Glutamatergic neuron (in vitro differentiated cells): ENCODE measurements at places on chromosomes 1 and 21.

GRCh38 chr1:220783453-220783852 is 3.3 kb upstream of the MTARC1 start:
- DNase-seq, result no peak

DNA sequence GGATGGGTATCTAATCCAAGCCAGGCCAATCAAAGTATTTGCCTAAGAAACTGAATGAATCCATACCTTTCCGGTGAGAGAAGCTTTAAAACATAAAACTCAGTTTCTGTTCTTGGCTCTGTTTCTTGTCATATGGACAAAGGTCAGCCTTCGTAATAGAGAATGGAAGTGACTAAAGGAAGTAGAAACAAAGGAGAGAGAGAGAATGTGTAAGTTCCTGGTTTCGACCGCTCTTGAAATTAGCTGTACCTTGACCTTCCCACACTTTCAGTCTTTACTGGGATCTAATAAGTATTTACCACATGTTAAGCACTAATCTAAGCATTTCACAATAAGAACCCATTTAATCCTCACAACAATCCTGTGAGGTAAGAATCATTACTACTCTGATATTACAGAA is 19.6 kb upstream of the CLCA4 start:
- no peak for DNase-seq

GRCh38 chr1:65398083-65398482 is 22.4 kb upstream of the LEPR start:
- DNase-seq, result no peak

DNA sequence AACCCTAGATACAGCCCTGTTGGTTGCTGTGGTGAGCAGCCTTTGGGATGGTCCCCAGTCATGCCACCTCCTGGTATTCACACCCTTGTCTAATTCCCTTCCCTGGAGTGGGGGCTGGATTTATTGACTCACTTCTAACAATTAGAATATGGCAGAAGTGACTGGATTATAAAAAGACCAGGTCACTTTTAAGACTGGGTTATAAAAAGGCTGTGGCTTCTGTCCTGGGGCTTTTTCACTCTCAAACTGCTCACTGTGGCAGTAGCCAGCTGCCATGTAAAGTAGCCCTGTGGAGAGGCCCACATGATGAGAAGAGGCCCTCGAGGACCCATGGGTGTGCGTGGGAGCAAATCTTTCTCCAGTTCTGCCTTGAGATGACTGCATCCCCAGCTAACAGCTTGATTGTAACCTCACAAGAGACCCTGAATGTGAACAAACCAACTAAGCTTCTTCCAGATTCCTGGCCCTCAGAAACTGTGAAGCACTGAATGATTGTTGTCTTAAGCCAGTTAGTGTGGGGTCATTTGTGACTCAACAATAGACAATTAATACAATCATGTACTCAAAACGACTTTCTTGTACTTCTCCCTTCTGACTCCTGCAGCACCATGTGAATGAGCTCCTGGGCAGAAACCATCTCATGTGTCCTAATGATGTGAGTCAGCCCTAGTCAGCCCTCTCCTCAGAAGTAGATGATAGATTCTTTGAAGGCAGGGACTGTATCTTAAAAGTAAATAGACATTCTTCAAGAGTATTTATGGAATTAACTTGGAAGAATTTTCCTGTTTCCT is 234.9 kb downstream of the TNR start:
- DNase-seq, result no peak

- no peak for DNase-seq
Observed at GRCh38 chr1:173161510-173162221, 45.5 kb downstream of the TNFSF4 start.
